ENCODE measurements at places on chromosomes 7 and 10.
A peak's percentile ranks its signal among the peaks of the same experiment; 100 is the strongest.

DNA sequence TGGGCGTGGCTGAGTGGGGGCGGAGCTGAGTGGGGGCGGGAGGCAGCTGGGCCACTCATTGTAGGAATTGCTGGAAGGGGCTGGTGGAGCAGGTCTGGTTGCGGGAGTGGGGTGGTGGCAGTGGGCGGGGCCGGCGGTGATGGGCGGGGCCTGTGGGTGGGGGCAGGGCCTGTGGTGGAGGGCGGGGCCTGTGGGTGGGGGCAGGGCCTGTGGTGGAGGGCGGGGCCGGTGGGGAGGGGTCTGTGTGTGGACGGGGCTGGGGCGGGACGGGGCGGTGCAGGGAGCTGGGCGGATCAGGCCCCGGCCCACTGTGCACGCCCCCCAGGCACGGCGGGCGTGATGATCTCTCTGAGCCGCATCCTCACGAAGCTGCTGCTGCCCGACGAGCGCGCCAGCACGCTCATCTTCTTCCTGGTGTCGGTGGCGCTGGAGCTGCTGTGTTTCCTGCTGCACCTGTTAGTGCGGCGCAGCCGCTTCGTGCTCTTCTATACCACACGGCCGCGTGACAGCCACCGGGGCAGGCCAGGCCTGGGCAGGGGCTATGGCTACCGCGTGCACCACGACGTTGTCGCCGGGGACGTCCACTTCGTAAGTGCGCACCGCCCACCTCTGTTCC is 14.0 kb downstream of the SLC29A4 start:
- peak; percentile 86 for DNase-seq

- DNase-seq = peak; percentile 38
These were observed 6.4 kb upstream of the DYNC2I1 start for GRCh38 chr7:158849768-158850544.

DNA sequence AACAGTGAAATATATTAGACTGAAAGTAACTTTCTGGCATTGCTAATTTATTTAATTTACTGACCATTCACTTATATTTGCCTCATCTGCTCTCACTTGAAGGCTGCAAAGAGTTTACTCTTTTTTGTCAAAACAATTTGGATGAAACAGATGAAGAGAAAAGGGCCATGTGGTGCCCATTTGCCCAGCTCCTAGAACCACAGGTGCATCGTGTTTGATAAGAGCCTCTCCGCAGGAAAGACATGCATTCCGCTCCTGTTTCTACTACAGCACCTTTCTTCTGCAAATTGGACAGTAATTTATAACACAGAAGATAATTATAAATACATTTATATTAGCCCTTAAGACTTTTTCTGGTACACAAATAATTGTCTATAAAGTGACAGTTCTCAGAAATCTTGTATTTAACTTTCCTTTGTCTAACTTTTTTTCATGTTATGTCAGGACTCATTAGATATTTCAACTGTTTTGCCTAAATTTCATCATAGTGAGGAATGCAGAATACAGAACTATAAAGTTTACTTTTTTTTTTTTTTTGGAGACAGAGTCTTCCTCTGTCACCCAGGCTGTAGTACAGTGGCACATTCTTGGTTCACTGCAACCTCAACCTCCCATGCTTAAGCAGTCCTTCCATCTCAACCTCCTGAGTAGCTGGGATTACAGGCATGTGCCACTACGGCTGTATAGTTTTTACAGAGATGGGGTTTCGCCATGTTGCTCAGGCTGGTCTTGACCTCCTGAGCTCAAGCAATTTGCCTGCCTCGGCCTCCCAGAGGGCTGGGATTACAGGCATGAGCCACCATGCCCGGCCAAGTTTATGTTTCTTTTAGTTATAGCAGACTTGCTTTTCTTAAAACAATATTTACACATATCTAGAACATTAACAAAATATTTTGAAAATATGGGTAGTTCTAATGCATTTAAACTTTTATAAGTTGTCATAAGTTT is 869 bp downstream of the LAMB4 start:
- no peak for DNase-seq

DNA sequence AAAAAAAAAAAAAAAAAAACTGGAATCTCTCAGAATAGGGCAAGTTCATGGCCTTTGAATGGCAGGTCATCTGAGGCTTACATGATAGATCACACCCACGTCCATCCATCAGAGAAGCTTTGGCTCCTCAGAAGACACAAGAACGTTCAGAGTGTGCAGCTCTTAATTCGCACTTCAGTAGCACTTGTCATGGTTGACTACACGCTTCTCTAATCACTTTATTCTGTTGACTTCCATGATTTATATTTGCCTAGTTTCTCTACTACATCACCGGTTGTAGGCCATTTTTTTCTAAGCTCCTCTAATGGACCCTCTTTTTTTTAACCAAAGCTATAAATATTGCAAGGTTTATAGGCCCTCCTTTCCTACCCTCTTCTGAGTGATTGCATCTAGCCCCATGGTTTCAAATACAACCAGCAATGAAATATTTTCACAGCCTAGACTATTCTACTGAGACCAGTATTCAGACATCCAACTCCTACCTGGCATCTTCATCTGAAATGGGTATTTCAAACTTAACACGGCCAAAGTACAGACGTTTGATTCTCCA is 305.4 kb upstream of the CELF2 start:
- DNase-seq = no peak

GRCh38 chr10:84715911-84716310 is 387.5 kb downstream of the CCSER2 start:
- peak; percentile 28 for DNase-seq

DNA sequence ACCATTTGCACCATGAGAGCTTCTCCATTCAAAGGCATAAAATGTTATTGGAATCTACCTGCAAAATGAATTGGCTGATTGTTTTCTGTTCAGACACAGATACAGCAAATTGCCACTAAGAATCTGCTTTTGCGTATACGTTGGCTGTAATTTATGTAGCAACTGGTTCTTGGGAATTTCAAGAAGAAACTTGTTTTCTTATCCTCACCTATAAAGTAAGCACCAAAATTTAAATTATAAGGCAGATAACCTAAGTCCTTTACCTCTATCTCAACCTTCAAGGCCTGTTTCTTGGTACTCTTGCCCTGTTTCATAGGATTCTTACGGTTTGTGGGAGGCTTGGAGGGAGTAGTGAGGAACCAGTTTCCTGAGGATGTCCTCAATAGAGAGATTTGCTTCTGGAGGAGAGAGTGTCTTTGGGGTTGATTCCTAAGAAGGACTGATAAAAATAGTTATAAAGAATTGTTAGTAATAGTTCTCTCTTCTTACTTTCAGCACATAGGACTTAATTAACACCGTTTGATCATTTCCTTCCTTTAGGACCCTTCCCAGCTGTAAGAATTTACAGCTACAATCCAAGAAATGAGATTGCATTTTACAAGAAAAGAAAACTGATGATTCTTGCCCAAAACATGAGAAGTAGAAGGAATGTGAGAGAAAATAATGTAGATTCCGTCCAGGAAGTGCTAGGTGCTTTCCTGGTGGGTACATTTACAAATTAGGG is 2.0 kb downstream of the STAMBPL1 start:
- DNase-seq = no peak

DNA sequence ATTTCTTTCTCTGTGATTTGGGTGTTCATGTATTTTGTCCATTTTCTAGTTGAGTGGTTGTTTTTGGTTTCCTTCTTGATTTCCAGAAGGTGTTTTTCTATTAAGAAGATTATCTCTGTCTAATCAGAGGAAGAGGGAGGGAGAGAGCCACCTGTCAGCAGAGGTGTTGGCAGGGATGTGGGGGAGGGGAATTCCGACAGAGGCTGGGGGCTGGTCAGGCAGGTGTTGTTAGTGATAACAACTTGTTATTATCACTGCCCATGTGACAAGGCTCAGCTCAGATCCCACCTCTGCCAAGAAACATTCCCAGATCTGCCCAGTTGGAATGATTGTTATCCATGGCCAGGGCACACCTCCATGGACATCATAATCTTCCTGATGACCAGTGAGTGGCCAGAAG is 293.4 kb downstream of the GFRA1 start:
- DNase-seq = no peak

GRCh38 chr7:16343612-16344011 is 77.7 kb downstream of the CRPPA start:
- DNase-seq = no peak

DNA sequence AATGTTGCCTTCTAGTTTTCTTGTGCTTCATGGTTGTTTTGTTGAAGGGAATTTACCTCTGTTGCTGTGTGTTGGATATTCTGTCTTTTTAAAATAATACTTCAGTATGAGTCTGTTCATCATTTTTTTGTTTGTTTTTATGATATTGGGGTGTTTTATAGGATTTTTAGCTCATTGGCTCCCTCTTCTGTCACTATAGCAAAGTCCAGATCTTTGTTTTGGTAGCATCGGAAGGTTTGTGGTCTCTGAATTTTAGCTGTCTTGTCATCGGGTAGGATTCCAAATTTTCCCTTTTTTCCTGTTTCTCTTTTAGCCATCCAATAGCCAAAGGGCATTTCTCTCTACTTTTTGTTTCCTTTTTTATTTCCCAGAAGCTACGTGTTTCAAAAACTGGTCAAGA is 91.4 kb downstream of the EXOC4 start:
- no peak for DNase-seq

GRCh38 chr10:488081-488932 is 201.2 kb downstream of the DIP2C start:
- DNase-seq = peak; percentile 16

All from kidney (tissue), 22 donors.